H1 (cell line): ENCODE measurements at places on chromosomes 2 and 18.

DNA sequence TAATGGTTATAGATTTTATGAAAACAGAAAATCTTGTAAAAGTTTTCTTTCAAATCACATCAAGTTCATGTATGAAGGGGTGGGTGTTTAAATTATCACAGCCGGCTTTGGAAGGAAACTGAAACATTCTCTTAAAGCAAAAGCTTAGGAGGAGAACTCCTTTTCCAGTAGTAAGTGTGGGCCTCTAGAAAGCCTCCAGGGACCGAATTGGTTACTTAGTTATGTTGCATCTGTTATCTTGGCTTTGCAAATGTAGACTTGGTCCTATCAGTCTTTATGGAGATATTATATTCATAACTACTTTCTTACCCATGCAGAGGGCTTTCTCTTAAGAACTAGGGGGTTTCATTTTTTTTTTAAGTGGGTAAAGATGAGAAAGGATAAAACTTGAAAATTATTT is 7.4 kb downstream of the NAB1 start:
- DNase-seq, result no peak

- DNase-seq, result no peak
Measured at GRCh38 chr2:160715428-160715827, 221.8 kb upstream of the RBMS1 start.

DNA sequence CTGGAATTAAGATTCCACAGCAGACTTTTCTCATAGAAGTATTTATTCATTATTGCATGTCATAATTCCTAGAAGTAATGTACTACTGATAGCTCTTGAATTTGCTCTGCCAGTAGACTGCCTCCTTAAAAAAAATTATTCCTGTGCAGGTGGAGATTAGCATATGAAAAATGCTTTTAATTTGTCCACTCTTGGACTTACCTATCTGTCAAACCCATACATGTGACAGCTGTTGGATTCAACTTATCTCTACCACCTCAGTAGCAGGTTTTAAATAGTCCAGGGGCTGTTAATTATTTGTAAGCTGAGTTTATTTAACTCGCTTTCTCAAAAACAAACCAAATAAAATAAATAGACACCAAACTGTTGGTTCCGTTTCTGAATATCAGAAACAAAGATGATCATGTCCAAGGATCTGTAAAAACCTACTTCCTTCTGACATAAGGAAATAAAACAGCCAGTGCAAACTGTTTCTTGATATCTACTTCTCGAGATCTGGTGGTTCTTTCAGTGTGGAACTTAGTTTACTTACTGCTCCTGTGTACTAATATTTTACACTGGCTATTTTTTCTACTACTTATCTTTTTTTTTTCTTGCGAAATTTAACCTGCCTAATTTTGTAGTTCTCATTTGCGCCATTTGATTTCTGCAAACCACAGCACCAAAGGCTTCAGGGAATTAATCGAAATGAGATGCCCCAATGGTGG is 44.2 kb downstream of the ZEB2 start:
- no peak for DNase-seq

- no peak for DNase-seq
Measured at GRCh38 chr2:80028584-80028983, 276.0 kb downstream of the LRRTM1 start.

GRCh38 chr18:48711651-48712486 is 173.0 kb downstream of the CTIF start:
- no peak for DNase-seq

DNA sequence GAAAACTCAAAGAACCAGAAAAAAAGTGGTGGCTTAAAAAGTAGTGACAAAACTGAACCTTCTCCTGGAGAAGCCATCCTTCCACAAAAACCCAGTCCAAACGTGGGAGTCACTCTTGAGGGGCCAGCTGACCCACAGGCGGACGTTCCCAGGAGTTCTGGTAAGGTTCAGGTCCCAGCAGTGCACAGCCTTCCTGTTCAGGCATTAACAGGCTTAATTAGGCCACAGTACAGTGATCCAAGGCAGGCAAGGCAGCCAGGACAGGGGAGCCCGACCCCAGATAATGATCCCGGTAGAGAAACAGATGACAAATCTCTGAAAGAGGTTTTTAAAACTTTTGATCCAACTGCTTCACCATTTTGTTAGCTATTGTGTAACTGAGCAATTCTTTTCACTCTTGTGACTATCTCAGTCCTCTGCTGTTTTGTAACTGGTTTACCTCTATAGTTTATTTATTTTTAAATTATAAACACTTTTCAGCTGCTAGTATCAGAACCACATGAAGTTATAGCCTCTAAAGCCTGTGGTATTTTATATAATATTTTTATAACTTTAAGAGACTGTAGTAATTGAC is 56.8 kb downstream of the ZC3H6 start:
- no peak for DNase-seq

DNA sequence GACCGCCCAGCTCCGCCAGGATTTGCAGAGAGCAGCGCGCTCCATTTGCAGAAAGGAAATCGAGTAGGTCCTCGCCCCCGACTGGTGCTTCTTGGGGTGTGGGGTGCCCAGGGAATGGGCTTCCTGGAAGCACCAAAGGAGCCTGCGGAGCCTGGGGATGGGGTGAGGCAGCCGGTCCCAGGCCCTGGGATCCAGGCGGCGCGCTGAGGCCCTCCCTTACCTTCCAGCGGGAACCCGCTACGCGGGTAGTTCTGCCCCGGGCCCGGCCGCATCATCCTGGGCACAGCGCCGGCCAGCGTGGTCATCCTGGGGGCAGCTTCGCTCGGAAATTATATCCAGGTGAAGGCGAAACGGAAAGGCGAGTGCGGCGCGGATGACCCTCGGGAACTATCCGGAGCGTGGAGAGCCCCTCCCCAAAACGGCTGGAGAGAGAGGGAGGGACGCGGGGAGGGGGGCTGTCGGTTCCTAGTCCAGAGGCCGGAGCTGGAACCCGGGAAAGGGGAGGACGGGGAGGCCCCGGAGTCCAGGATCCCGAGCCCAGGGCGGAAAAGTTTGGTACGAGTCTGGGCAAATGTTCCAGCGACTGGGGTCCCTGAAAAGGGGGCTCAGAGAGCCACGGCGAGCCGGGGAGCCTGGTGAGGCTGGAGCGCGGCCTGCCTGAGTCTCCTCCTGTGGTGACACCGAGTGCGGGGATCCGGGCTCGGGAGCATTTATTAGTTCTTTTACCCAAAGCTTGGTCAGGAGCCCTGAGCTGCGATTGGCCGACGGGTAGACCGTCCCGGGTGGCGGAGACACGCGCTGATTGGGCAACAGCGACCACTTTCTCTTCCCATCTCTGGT is at the start of gene PAX3:
Gene PAX3 (minus strand): TSS at position 688 of the 840 bp plus-strand sequence. CDS start 383 bp downstream, at position 305.
- DNase-seq, result no peak

DNA sequence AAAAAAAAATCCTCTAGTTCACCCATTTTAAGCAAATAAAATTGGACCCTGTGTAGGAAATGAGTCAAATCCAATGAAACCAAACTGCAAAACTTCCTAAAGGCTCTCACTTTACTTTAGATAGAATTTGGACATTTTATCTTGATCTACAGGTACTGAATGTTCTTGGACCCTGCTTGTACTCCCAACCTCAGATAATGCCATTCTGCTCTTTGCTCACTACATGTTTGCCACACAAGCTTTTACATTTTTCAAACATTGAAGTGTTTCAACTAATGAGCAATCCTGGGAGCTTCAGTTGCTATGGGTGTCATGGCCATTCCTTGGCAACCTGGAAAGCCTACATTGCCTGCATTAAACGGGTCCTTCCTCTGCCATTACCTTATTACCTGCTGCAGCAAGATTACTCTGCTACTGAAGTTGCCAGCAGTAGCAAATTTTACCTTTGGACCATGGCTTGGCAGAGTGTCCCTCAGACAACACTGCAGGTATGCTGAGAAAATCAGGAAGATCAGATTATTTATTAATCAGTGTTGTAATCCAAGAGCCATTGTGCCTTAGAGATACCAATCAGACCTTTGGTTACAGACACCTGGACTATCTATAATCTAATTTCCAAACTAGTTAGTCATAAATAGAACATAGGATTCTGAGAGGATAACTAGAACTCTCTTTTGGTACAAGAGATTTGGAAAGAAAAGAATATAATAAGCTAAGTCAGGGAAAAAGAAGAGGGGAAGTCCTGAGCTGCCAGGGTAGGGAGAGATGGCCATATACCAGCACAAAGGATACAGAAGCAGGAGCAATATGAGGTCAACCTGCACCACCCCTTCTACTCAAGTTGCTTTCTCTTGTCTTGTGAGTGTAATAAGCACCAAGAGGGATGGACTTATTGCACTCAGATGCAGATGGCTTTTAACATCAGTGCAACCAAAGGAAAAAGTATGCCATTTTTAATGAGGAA is 293.3 kb upstream of the TFPI start:
- no peak for DNase-seq

DNA sequence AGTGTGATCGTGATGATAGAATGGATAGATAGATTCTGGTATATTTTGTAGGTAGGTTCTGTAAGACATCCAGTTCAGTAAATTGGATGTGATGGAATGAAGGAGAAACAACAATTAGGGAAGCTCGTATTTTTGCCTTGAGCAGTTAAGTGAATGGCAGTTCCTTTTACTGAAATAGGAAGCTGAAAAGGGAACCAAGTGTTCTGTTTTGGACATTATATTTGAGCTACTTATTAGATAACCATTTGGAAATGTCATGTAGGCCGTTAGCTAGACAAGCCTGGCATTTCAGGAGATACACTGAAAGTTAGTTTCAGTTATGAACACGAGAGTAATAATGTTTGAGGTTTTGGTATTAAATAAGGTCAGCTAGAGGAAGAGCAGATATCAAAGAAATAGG is 41.5 kb downstream of the MARCHF7 start:
- DNase-seq, result no peak

DNA sequence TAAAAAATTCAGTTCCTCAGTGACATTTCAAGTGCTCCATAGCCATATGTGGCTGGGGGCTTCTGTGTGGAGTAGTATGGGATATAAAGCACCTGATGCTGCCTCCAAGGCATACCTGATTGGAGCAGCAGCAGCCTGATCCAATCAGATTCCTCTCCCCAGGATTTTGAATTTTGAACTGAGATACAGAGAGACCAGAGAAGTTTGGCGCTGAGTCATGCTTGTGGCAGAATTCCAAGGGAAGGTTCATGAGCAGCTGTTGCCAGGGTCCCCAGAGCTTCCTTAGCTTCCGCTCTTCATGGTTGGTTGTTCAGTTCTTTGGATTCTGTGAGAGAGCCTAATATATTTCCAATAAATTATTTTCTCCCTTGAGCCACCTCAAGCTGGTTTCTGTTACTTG is 29.0 kb upstream of the CFAP36 start:
- no peak for DNase-seq

- no peak for DNase-seq
Measured at GRCh38 chr2:182504903-182505302, 78.1 kb upstream of the PDE1A start.

DNA sequence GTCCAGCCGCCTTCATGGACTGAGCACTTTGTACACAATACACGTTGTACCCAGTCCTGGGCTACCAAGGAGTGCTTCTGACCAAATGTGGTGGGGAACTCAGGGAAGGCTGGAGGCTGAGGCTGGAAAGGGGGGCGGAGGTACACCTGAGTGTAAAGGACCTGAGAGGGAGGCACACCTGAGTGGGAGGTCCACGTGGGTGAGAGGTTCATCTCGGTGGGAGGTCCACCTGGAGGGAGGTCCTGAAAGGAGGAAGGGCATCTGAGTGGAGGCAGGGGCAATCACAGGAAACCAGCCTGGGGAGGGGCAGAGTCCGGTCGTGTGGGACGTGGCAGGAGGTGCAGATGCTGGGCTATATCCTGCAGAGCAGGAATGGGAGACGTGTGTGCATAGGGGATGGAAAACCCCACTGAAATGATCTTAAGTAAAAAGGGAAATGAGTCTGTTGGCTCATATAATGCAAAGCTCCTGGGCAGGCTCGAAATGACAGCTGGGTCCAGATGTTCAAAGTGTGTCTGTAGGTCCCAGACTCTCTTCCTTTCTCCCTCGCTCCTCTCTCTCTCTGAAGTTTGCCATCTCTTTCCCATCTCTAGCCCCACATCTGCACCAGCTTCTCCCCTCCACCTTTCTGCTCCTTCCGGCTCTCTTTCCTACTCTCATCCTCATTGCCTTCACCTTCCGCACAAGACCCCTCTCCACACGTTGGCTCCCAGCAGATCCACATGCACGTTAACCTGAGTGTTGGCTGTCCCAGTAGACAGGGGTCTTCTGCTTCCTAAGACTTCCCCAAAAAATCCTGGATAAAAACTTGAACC is 137.7 kb downstream of the PXDN start:
- DNase-seq, result no peak

- no peak for DNase-seq
Measured at GRCh38 chr2:24365051-24365450, 4.7 kb upstream of the ITSN2 start.

GRCh38 chr18:60543646-60544045 is 171.1 kb upstream of the MC4R start:
- no peak for DNase-seq

DNA sequence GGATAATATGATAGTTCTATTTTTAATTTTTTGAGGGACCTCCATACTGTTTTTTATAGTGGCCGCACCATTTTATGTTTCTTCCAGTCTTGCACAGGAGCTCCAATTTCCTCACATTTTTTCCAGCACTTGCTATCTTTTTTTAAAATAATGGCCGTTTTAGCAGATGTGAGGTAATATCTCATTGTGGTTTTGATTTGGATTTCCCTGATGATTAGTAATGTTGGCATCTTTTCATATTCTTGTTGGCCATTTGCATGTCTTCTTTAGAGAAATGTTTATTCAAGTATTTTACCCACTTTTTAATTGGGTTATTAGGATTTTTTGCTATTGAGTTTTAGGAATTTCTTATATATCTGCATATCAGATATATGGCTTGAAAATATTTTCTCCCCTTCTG is 29.9 kb upstream of the NAPG start:
- DNase-seq, result no peak

- no peak for DNase-seq
Measured at GRCh38 chr2:66031236-66031635, 403.7 kb upstream of the MEIS1 start.
